Small intestine (tissue), 16 donors: ENCODE measurements at places on chromosomes 1 and 21. TPM values are rescaled to one million over a fixed set of nuclear protein-coding genes. Genes with fewer than 3 reads are reported as not detected.

CD48 gene
- 12.2 TPM for polyA plus RNA-seq

ADAMTS1 gene
- polyA plus RNA-seq = 0.89 TPM

SPRR2B gene
- not detected for polyA plus RNA-seq

HPDL gene
- polyA plus RNA-seq = 10.7 TPM

WDR3 gene
- 1.9 TPM for polyA plus RNA-seq

FAM78B gene
- polyA plus RNA-seq = 0.22 TPM

C21orf91 gene
- 1.8 TPM for polyA plus RNA-seq

ERVH48-1 gene
- not detected for polyA plus RNA-seq

MTARC1 gene
- polyA plus RNA-seq = 8.7 TPM

RPL11 gene
- polyA plus RNA-seq = 1,603 TPM

RLF gene
- polyA plus RNA-seq = 4.5 TPM

GBP4 gene
- 15.7 TPM for polyA plus RNA-seq

RORC gene
- 15.2 TPM for polyA plus RNA-seq

PDZK1IP1 gene
- polyA plus RNA-seq = 7.8 TPM

LENEP gene
- not detected for polyA plus RNA-seq

PALMD gene
- 1.1 TPM for polyA plus RNA-seq

ERG gene
- 2.4 TPM for polyA plus RNA-seq

CASQ1 gene
- 0.54 TPM for polyA plus RNA-seq

DMBX1 gene
- polyA plus RNA-seq = 0.01 TPM

KCNH1 gene
- polyA plus RNA-seq = 0.42 TPM

KCNE2 gene
- polyA plus RNA-seq = not detected

LRRC71 gene
- not detected for polyA plus RNA-seq

CNR2 gene
- polyA plus RNA-seq = not detected

TGFB2 gene
- 0.49 TPM for polyA plus RNA-seq

EPS8L3 gene
- polyA plus RNA-seq = 377 TPM

INPP5B gene
- polyA plus RNA-seq = 6.8 TPM

FBLIM1 gene
- 101 TPM for polyA plus RNA-seq

CFHR3 gene
- not detected for polyA plus RNA-seq

RIPK4 gene
- polyA plus RNA-seq = 28.4 TPM

SPATA46 gene
- not detected for polyA plus RNA-seq

KIAA0319L gene
- 16.5 TPM for polyA plus RNA-seq

LCE3C gene
- polyA plus RNA-seq = not detected

FBXO2 gene
- polyA plus RNA-seq = 128 TPM

DFFB gene
- polyA plus RNA-seq = 22.6 TPM

HES4 gene
- 4.3 TPM for polyA plus RNA-seq

C1orf105 gene
- polyA plus RNA-seq = 0.10 TPM

KRTAP19-3 gene
- polyA plus RNA-seq = not detected

C1orf87 gene
- not detected for polyA plus RNA-seq

ADAMTS4 gene
- polyA plus RNA-seq = under 0.01 TPM

C8A gene
- polyA plus RNA-seq = 2.2 TPM
